ENCODE measurements at places on chromosomes 5 and 9.

- no peak for DNase-seq
These were observed 40.2 kb upstream of the TRIM32 start for GRCh38 chr9:116646661-116647514.

GRCh38 chr5:105088102-105088501 is 1525.5 kb upstream of the NUDT12 start:
- no peak for DNase-seq

DNA sequence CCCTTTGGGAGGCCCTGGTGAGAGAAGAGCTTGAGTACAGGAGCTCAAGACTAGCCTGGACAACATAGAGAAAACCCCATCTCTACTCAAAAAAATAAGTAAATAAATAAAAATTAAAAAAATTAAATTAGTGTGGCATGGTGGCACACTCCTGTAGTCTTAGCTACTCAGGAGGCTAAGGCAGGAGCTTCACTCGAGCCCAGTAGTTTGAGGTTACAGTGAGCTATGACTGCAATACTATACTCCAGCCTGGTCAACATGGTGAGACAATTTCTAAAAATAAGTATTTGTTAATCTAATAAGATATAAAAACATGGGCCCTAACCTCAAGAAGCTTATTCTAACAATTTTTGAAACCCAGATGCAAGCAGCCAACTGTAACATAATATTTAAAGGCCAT is 7.6 kb downstream of the RNF38 start:
- DNase-seq = no peak

GRCh38 chr9:131239161-131239975 is 36.9 kb downstream of the FAM78A start:
- no peak for DNase-seq

DNA sequence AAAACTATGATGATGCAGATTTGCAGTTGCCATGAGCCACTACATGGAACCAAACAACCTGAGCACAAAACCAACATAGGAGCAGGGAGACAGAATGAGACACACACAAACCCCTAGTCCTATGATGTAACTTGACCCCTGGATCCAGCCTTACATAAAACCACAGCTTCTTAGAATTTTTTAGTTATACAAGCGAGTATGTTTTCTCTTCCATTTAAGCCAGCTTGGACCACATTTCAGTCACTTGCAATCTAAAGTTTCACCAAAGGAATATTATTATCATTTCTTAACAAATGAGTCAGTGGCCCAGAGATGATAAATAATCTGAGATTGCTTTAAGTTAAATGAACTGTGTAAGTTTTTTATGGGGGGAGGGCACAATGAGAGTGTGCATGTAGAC is 6.8 kb downstream of the SPOCK1 start:
- no peak for DNase-seq

- DNase-seq = no peak
These were observed 696 bp downstream of the ZFP62 start for GRCh38 chr5:180860273-180860886.

DNA sequence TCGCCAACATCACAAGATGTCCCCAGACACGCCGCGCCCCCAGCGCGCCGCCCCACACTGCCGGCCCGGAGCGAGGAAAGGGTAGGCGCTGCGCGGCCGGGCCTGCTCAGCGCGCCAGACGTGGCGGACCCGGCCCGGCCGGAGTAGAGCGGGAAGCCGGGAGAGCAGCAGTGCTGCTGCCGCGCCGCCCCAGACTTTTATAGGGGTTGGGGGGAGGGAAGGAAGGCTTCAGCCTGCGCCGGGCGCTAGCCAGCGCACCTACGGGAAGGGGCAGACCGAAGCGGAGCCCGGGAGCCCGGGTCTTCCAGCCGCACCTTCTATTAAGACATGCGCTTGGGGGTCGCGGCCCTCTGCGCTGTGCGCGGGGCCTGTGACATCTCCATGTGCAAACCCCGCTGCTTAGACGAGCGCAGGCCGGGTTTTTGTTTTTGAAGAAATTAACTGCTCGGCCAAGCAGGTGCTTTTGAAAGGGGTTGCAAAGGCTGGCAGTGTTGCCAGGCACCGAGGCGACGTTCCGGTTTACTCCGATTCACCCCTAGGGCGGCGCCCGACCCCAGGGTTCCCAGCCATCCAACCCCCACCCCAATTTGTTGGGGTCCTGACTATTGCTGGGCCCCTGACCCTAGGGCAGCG is 353 bp upstream of the PAX5 start:
- DNase-seq = no peak

- DNase-seq = no peak
These were observed 190.3 kb downstream of the SYK start for GRCh38 chr9:90991953-90992352.

DNA sequence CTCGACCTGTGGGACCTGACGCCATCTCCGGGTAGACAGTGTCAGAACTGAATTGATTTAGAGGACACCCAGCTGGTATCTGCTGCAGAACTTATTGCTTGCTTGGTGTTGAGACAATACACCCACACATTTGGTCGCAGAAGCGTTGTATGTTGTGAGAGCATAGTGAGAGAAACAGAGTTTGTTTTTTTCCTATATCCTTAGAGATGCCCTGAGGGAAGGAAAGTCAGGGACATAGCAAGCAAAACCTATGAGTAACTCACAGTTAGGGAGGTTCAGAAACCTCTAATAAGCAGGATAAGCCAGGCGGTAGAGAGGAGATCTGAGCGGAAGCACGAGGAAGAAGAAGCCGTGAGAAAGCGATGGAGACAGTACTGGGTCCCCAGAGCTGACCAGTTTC is 59.8 kb downstream of the PTCD2 start:
- DNase-seq = no peak

- no peak for DNase-seq
These were observed 6.6 kb upstream of the ERMP1 start for GRCh38 chr9:5839572-5839902.
